Neural crest cell (in vitro differentiated cells): ENCODE measurements at places on chromosomes 1 and 21. TPM values are rescaled to one million over a fixed set of nuclear protein-coding genes. Genes with fewer than 3 reads are reported as not detected.
A peak's percentile ranks its signal among the peaks of the same experiment; 100 is the strongest.

Gene EDARADD
- total RNA-seq: 3.0 TPM in 2 replicates

Gene OR2L3
- not detected in 2 replicates for total RNA-seq

Gene BRINP3
- total RNA-seq: 0.45 and 0.77 TPM in 2 replicates

DNA sequence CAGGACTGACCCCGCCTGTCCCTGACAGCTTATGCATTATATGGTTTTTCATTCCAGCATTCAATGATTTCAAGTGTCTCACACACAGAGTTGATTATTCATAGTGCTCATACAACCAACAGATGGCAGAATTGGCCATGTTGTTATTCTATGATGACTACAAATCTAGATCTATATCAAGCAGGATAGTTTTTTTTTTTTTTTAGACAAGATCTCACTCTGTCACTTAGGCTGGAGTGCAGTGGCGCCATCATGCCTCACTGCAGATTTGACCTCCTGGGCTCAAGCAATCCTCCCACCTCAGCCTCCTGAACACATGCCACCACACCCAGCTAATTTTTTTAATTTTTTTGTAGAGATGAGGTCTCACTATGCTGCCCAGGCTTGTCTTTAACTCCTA is 40.1 kb upstream of the LRRC8D start:
- H3K4me1 ChIP-seq: peaks cover 4% of the 10 kb centered on the region
- no peak overlapping the region for H3K27ac ChIP-seq
- no peaks in the 10 kb centered on the region for H3K27me3 ChIP-seq
- DNase-seq: no peak
- no peak overlapping the region for H3K4me3 ChIP-seq

- peaks cover 24% of the 10 kb centered on the region for H3K4me1 ChIP-seq
- no peak overlapping the region for H3K27ac ChIP-seq
- no peak overlapping the region for H3K4me3 ChIP-seq
- peaks cover 19% of the 10 kb centered on the region for H3K36me3 ChIP-seq
- peaks cover 2% of the 10 kb centered on the region for H3K27me3 ChIP-seq
Measured at GRCh38 chr1:153670257-153670858, 435 bp downstream of the ILF2 start.

GRCh38 chr1:169538998-169539871 is 47.0 kb downstream of the F5 start:
- H3K4me1 ChIP-seq: no peaks in the 10 kb centered on the region
- DNase-seq: no peak
- H3K27me3 ChIP-seq: peaks cover 12% of the 10 kb centered on the region
- no peak overlapping the region for H3K27ac ChIP-seq

- no peaks in the 10 kb centered on the region for H3K36me3 ChIP-seq
- no peak within 1 kb of the TSS for H3K4me3 ChIP-seq
- H3K4me1 ChIP-seq: peaks cover 8% of the 10 kb centered on the region
- no peaks in the 10 kb centered on the region for H3K27me3 ChIP-seq
- no peak within 1 kb of the TSS for H3K27ac ChIP-seq
Measured at GRCh38 chr21:38498057-38498833, at the start of gene ERG. ERG (minus strand) TSS chr21:38498477; CDS start chr21:38498380, 97 bp downstream.

DNA sequence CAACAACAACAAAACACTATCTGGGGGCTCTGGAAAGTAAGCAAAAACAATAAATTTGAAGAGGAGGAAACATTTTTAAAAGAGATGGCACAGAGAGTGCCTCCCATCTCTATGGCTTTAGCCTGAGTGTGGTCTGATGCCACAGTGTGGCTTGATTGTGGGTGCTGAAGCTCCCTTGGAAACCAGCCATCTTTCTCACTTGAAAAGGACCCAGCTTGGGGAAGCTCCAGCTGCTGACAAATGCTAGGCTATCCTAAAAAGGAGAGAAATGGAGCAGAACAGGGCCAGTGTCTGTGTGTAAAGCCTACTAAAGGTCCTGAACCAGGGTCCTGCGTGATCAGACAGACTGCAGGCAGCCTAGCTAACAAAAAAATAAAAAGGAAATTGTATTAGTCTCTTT is 642.0 kb upstream of the PTBP2 start:
- DNase-seq: no peak
- H3K27ac ChIP-seq: no peak overlapping the region
- no peaks in the 10 kb centered on the region for H3K4me1 ChIP-seq

GRCh38 chr1:29424266-29424665 is 187.9 kb downstream of the PTPRU start:
- peaks cover 36% of the 10 kb centered on the region for H3K27me3 ChIP-seq
- H3K4me1 ChIP-seq: no peaks in the 10 kb centered on the region
- no peak overlapping the region for H3K27ac ChIP-seq
- peaks cover 3% of the 10 kb centered on the region for H3K36me3 ChIP-seq
- no peak for DNase-seq
- H3K4me3 ChIP-seq: no peak overlapping the region

GRCh38 chr1:8334106-8334851 is 16.4 kb downstream of the SLC45A1 start:
- H3K4me1 ChIP-seq: peaks cover 1% of the 10 kb centered on the region
- no peaks in the 10 kb centered on the region for H3K27me3 ChIP-seq
- H3K27ac ChIP-seq: no peak overlapping the region
- H3K4me3 ChIP-seq: no peak overlapping the region

DNA sequence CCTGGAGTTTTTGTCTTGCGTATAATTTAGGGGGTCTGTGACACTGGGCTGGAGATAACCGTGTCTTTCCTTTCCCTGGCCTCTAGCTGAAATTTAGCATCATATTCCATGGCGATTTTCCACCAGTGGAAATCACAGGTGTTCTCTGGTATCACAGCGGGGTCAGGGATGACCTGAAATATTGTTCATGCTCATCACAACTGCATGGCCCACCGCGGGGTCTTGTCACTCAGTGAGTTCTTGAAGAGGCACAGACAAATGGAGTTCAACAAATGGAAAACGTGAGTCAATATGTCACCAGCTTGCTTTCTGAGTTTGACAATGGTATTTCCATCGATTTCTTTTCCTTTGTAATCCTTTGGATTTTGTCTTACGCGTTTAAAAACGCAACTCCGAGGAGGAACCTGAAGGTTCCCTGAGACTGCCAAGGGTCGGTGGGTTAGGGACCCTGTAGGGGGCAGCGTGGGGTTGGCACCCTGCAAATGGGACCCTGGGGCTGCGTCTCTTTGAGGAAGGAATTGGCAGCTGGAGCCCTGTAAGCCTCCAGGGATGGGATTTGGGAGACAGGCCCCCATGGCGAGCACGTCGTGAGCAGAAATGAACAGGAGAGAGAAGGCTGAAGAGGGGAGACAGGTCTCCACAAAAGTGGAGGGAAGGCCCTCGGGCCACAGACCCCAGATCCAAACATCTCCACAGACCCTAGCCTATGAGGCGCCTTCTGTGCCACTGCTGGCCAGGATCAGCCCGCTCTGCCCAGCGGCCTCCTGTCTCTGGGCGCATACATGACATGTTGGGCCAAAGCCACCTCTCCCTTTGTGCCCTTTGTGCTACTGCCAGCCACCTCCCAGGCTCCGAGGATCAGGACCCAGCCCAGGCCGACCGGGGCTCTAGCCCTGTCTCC is 32.1 kb upstream of the RUNX3 start:
- H3K4me1 ChIP-seq: peaks cover 15% of the 10 kb centered on the region
- no peak for DNase-seq
- no peaks in the 10 kb centered on the region for H3K36me3 ChIP-seq
- H3K27ac ChIP-seq: peak overlapping the region; percentile 57

GRCh38 chr1:34147301-34147700 is 17.7 kb downstream of the CSMD2 start:
- no peak overlapping the region for H3K27ac ChIP-seq
- DNase-seq: no peak
- no peaks in the 10 kb centered on the region for H3K4me1 ChIP-seq
- H3K4me3 ChIP-seq: no peak overlapping the region

- H3K27me3 ChIP-seq: no peaks in the 10 kb centered on the region
- H3K36me3 ChIP-seq: peaks cover 3% of the 10 kb centered on the region
- no peak for DNase-seq
Measured at GRCh38 chr1:245118806-245119205, 36.0 kb upstream of the KIF26B start.

- peaks cover 96% of the 10 kb centered on the region for H3K27me3 ChIP-seq
- H3K36me3 ChIP-seq: peaks cover 7% of the 10 kb centered on the region
- H3K4me3 ChIP-seq: no peak overlapping the region
- peaks cover 4% of the 10 kb centered on the region for H3K4me1 ChIP-seq
Measured at GRCh38 chr1:147077523-147077922, 94.7 kb downstream of the PRKAB2 start.

DNA sequence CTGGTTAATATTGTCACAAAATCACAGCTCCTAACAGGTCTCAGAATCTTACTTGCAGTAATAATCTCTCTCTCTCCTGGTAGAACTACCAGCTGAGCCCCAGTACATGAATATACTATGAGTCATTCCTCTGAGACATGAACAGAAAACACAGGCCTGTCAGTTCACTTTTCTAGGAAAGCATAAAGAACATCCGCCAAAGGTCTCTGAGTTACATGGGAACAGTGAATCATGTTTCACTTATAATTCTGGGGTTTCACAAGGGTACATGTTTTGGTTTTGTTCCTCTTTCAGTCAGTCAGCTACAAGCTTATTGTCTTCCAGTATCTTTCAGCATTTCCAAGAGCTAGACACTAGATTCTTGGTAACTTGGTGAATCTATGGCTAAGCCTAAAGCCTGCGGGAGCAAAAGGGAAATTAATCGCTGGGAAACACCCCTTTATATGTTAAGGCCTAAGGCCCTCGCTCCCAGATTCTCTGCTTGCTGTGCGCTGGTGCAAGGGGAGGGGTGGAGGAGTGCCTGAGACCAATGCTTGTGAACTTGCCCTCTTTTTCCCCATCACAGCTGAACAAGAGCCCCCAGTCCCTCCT is 31.7 kb downstream of the IFNGR2 start:
- peaks cover 9% of the 10 kb centered on the region for H3K4me1 ChIP-seq
- peaks cover 16% of the 10 kb centered on the region for H3K36me3 ChIP-seq
- no peak for DNase-seq
- H3K4me3 ChIP-seq: no peak overlapping the region

GRCh38 chr1:1004780-1005697 is 5.1 kb upstream of the HES4 start:
- no peak for DNase-seq
- H3K27ac ChIP-seq: no peak overlapping the region
- H3K36me3 ChIP-seq: no peaks in the 10 kb centered on the region
- peaks cover 12% of the 10 kb centered on the region for H3K4me1 ChIP-seq
- H3K4me3 ChIP-seq: peak overlapping the region; percentile 78

GRCh38 chr1:228340686-228341449 is 65.8 kb downstream of the TRIM11 start:
- no peaks in the 10 kb centered on the region for H3K4me1 ChIP-seq
- peaks cover 9% of the 10 kb centered on the region for H3K36me3 ChIP-seq
- no peak overlapping the region for H3K27ac ChIP-seq
- H3K27me3 ChIP-seq: no peaks in the 10 kb centered on the region
- no peak overlapping the region for H3K4me3 ChIP-seq
- DNase-seq: no peak

- no peaks in the 10 kb centered on the region for H3K36me3 ChIP-seq
- no peaks in the 10 kb centered on the region for H3K4me1 ChIP-seq
Measured at GRCh38 chr1:23449958-23450357, 25.4 kb upstream of the TCEA3 start.

- no peak for DNase-seq
- no peaks in the 10 kb centered on the region for H3K4me1 ChIP-seq
- no peak overlapping the region for H3K4me3 ChIP-seq
- no peaks in the 10 kb centered on the region for H3K27me3 ChIP-seq
- H3K36me3 ChIP-seq: peaks cover 12% of the 10 kb centered on the region
- no peak overlapping the region for H3K27ac ChIP-seq
Measured at GRCh38 chr1:45117766-45118165, 88.6 kb downstream of the ZSWIM5 start.

DNA sequence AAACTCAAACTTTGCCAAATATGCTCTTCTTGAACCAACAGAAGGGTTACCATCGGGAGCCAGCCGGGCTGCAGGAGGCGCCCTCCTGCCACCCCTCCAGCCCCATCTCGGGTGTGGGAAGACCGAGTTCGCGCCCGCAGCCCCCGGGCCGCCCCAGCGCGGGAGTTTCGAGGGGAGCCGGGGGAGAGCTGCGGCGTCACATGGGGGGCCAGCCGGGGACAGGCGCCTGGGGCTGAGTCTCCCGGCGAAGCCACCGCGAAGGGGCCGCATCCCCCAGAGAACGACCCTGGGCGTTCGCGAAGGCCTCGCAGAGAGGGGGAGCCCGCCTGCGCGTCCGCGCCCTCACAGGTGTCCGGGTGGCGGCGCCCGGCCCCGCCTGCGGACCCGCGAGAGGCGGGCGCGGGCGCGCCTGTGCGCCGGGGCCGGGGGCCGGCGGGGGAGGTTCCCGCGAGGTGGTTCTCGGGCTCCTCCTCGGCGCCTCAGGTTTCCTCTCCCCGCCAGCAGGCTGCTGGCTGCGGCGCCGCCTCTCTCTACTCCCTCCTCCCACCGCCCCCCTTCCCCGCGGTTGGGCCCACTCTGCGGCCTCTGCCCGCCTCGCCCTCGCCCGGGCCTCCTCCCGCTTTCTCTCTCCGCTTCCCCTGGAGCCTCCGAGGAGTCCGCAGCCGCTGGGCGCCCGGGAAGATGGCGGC is at the start of gene RAVER2:
RAVER2 (plus strand) TSS at position 584 of the 689 bp plus-strand sequence; CDS start at position 682, 98 bp downstream.
- H3K4me3 ChIP-seq: peak within 1 kb of the TSS; percentile 98
- H3K27me3 ChIP-seq: peaks cover 8% of the 10 kb centered on the region
- peak; percentile 77 for DNase-seq
- H3K27ac ChIP-seq: peak within 1 kb of the TSS; percentile 87
- peaks cover 29% of the 10 kb centered on the region for H3K4me1 ChIP-seq

GRCh38 chr1:153260585-153261280 is 1.2 kb downstream of the LORICRIN start:
- peaks cover 11% of the 10 kb centered on the region for H3K4me1 ChIP-seq
- no peak overlapping the region for H3K27ac ChIP-seq
- no peaks in the 10 kb centered on the region for H3K36me3 ChIP-seq
- DNase-seq: peak; percentile 39
